Tibial nerve (tissue), 4 donors: ENCODE measurements at places on chromosomes 11 and 22.

DNA sequence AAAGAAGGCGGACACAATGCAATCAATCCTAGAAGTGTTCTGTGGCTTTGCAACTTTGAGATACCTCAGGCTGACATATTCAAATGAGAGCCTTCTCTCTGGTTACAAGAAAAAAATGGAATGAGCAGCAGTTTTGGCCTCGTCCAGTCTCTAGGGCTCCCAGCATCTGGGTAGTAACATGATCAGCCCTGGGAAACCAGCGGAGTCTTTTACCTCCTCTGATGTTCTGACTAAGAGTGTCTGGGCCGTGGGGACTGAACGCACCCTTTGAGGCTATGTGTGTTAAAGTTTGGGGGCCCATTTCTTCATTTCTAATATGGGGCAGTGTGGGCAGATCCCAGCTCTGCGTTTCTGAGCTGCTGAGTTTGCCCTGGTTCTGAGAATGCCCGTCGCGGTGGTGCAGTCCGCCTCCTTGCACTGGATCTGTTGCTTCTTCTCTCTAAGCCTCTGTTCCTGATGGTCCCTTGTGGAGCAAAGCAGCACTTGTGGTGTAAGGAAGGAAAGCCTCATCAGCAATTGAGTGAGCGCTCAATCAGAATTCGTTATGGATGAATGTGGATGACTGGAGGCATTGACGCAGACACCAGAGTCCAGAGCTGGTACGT lies 8.1 kb downstream of the PARVB start:
- no peak for DNase-seq

DNA sequence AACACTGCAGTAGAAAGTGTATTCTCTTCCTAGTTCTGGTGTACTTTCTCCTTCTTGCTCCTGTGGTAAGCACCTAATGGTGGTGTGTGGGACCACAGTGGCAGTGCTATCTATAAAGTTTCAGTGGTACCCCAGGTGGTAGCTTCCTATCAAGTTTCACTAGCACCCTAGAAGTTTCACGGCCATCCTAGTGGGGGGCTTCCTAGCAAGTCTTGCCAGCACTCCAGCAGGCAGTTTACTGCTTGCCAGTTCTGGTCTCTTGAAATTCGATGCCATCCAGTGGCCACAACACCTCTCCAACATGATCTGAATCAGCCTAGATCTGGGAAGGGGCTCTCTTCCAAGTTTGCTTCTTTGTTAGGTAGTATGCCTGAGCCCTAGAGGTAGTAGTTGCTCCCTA lies 229.6 kb downstream of the SWAP70 start:
- DNase-seq = no peak

DNA sequence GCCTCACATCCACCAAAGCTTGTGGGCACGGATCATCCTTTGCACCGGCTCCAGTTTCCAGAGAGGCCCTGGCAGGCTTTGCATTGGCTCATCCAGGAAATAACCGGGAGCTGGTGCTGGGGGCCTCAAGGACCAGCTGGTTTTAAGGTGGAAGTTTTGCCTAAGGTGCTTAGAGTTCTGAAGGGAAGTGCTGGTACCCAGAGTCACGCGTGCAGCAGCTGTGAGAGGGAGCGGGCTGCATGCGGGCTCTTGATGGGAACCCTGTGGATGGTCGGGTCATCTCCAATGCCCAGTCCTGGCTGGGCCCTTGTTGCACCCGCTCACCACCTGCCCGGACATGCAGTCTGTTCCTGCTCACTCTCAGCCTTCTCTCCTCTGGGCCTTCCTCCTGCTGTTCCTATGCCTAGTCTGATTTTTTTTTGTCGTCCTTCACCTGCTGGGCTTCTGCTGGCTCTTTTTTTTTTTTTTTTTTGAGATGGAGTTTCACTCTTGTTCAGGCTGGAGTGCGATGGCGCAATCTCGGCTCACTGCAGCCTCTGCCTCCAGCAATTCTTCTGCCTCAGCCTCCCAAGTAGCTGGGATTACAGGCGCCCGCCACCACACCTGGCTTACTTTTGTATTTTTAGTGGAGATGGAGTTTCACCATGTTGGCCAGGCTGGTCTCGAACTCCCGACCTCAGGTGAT lies 24.0 kb upstream of the PRR5 start:
- no peak for DNase-seq

DNA sequence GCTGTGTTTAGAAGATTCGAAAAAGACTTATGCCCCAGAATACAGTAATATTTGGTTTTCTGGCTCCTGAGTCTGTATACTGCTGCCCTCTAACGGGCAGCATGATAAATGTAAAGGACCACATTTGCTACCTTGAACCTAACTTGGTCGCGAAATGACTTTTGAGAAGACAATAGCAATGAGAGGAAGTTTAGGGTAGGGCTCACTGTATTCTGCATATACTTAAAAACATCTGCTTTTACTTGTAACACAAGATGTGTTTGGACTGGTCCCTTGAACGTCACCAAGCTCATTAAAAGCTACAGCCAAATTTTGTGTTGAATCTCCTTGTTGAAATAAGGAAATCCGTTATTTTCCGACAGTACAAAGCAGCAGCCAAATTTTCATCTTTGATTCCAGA lies 309.1 kb downstream of the SWAP70 start:
- no peak for DNase-seq

GRCh38 chr22:38505541-38506117 lies 482 bp downstream of the DDX17 start:
- peak; percentile 65 for DNase-seq

GRCh38 chr11:94528551-94528950 lies 15.2 kb upstream of the FUT4 start:
- no peak for DNase-seq

DNA sequence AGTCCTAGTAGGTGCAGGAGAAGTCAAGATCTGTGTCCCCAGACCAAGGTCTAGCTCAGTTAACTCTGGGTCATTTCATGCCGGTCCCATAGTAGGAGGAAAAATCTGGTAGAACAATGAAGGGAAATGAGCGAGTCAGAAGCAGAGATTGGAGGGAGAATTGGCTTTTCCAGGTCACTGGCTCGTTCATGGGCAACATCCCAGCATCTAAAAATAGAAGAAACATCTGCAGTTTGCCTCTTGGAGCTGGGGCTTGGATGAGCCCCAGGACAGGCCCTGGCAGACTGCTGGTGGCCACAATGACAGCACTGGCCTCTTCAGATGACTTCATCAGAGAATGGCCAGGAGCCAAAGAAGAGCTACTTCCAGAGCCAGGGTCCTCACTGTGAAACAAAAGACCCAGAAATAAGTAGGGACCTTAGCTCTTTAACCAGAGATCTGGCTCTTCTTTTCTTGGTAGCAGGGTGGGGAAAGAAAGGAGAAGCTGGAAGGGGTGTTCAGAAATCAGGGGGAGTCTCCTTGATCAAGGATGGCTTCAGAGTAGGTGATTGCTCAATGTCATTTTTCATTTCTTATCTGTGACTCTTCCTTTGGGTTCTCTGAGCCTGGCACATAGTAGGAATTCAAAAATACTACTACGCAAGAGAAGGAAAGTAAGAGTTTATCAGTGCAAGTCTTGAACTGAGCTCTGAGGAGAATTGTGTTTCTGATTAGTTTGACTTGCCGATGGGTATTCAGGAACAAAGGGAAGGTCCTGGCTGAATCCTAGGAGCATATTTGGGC lies 102.6 kb downstream of the TMPRSS5 start:
- DNase-seq = no peak

GRCh38 chr11:76587820-76588454 lies 82.6 kb downstream of the LRRC32 start:
- DNase-seq = no peak

GRCh38 chr22:28882878-28883656 lies at the start of gene ZNRF3:
Gene ZNRF3 (plus strand): TSS chr22:28883572. CDS start chr22:28883767, 195 bp downstream.
- peak; percentile 85 for DNase-seq

GRCh38 chr11:38153985-38154384 lies 1555.9 kb upstream of the RAG2 start:
- no peak for DNase-seq

DNA sequence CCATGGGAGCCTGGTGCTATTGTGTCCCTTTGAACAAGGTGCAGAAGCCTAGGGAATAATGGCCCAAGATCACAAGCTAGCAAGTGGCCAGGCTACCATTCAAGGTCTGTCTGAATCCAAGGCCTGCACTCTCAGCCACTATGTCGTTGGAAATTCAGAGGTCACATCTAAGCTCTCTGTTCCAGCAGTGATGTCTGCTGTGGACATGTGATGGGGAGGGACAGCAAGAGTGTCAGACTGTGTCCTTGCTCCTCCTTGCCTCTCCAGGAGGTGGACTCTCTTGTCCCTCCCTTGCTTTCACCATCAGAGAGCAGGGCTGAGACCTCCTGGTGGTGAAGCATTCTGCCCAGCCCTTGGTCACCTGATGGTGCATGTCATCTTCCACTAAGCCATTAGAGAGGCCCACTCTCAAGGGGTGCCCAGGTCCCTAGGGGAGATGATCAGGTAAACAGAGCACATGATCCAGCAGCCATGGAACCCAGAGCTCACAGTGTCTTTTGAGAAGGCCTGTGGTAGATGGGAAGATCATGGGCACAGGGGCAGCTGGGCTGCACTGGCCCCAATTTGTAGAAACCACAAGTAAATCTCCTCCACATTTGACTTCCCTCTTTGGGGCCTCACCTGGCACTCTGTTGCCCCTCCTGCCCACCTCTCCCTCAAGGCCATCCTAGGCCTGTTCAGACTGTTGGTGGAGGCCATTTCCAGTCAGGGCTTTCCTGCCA lies 37.1 kb upstream of the SUSD2 start:
- DNase-seq = no peak

DNA sequence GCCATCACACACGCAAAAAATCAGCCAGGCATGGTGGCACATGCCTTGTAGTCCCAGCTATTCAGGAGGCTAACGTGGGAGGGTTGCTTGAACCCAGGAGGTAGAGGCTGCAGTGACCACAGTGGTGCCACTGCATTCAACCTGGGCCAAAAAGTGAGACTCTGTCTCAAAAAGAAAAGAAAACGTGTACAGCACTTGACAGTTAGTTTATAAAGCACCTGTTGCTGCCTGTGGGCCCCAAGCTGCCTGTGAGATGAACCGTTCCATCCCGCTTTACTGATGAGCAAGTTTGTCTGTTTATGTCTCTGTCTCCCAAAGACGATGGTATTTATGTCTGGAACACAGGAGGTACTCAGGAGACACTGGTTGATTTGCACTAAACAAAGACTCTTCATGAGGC lies 1.5 kb upstream of the PRR5 start:
- DNase-seq = no peak
